Activated effector memory CD4-positive, alpha-beta T cell treated with Interleukin-2 at 50 U/mL for 16 hours (primary cell): ENCODE measurements at places on chromosomes 11 and 22.

DNA sequence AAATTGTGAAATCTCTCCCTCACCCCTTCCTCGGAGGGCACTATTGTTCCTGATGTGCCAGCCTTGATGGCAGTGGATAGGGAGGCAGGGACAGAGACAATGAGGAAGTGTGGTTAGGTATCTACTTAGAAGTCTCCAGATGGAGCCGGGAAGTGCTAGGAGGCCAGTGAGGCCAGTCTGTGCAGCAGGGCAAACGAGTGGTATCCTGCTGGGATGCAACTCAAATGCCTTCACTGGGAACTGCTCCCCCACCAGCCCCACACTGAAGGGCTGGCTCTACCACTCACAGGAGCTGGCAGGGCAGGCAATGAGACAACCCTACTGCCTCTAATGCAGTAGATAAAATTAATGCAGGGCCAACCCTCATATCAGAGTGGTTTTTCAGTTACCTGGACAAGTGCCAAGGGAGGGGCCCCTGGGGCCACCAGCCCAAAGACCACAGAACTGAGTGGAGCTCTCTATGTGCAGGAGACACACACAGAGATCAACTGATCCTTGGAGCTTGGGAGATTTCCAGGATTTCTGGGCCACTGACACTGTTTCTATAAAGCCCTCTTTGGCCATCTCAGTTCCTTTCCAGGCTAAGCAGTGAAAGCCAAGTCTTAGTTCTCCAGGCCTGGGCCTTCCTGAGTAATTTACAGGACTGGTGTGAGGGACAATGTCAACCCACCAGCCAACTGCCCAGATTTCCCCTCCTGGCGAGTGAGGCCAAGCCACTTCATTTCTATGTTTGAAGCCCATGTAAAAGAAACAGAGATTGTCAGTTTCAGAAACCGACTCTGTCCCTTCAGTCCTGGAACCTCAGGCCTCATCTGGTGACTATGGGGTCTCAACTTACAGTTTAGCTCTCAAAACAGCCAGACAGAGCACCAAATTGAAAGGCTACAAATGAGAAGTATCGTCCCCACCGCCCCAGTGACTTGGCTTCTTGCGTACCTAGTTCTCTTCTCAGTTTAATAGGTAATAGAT is 4.1 kb downstream of the MIF start:
- no peak for DNase-seq

DNA sequence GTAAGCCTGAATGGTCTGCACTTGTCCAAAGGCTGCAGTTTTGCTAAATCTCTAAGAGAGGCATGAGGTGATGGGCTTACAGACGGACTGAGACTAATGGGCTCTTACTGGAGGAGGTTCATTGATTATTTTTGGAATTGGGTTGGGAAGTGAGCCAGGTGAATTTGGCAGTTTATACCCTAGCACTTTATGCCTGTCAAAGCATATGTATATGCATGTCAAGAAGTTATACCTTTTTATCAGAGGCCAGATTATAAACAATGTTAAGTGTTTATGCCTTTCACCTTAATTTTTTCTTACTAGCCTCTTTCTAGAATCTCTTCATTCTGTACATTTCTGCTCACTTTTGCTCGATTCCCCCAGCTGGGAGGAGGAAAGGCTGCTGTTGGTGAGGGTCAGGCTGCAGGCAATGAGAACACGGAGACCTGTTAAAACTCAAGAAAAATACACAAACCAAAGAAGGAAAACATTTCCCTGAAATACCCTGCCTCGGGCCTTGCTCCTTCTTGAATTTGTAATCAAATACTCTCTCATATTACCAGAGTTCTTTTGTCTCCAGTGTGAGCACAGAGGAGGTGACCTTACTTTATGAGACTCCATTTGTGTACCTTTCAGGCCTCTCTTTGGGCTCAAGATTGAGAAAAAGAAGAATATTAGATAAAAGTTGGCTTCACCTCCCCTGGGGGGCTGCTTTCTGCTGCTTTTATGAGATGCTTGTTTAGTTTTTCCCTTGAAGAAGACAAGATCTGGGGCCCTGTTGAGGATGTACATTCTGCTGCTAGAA is 19.6 kb downstream of the NAT10 start:
- DNase-seq, result no peak

- no peak for DNase-seq
These were observed 161.0 kb upstream of the SORL1-AS1 start for GRCh38 chr11:121613724-121614123.

- no peak for DNase-seq
These were observed 12.4 kb downstream of the C1QTNF6 start for GRCh38 chr22:37175414-37176281.

DNA sequence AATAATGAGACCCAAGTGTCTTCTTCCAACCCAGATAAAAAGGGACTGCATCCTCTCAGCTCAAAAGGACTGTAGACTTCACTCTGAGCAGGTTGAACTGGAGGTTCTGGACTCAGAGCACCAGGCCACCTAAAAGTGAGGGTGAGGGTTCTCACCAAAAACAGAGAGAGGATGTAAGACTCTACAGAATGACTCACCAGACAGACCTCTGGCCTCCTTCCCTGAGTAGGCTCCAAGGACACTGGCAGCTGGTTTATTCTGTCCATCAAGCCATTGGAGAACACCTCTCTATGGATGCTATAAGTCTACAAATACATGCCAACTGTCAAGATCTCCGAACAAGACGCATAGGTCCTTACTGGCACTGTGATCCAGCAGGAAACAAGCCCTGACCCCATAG is 27.2 kb downstream of the FEZ1 start:
- DNase-seq, result no peak

DNA sequence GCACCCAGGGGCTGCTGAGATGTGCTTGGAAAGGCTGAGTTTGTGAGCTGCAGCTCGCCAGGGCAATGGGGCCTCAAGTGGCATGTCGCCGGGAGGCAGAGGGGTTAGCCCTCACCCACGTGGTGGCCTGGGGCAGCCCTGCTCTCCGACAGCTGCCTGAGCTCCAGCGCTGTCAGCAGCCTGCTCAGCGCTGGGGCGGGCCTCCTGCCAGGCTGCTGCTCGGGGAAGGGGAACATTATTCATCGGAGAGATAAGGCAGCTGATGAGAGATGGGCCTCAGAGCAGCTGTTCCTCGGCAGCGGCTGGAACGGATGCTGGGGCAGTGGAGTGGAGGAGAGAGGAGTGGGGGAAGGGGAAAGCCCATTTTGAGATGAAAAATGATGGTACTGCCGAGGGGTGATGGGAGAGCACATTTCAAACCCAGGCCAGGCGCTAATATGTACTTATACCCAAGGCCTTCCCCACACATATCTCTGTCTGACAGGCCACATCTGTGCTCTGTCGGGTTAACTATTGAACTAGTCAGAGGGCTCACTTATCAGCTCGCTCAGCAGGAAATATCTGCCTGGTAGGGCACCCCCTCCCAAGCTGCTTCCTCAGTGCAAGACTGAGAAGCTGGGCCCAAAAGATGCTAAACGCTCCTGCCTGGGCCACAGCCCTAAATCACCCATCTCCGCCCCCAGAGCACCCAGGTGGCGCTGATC is 79.5 kb downstream of the TIMP3 start:
- no peak for DNase-seq

- no peak for DNase-seq
These were observed 16.2 kb downstream of the SLC37A2 start for GRCh38 chr11:125079151-125079877.

GRCh38 chr11:7909585-7910285 is 21.3 kb downstream of the OR10A6 start:
- DNase-seq, result no peak

DNA sequence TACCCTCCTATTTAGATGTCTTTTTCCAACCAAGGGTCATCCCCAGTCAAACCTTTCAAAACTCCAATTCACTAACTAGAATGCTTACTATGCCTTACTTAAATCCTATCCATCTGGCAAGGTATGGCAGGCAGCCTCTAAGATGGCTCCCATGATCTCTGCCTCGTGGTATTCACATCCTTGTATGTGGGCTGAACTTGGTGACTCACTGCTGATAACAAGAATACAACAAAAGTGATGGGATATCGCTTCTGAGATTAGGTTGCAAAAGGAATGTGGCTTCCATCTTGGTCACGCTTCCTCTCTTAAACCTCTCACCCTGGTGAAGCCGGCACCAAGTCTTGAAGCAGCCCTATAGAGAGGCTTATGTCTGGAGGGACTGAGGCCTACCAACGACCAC is 29.6 kb upstream of the UPB1 start:
- DNase-seq, result no peak
